NCI-H146 (cell line): ENCODE measurements at places on chromosomes 16 and 17.

DNA sequence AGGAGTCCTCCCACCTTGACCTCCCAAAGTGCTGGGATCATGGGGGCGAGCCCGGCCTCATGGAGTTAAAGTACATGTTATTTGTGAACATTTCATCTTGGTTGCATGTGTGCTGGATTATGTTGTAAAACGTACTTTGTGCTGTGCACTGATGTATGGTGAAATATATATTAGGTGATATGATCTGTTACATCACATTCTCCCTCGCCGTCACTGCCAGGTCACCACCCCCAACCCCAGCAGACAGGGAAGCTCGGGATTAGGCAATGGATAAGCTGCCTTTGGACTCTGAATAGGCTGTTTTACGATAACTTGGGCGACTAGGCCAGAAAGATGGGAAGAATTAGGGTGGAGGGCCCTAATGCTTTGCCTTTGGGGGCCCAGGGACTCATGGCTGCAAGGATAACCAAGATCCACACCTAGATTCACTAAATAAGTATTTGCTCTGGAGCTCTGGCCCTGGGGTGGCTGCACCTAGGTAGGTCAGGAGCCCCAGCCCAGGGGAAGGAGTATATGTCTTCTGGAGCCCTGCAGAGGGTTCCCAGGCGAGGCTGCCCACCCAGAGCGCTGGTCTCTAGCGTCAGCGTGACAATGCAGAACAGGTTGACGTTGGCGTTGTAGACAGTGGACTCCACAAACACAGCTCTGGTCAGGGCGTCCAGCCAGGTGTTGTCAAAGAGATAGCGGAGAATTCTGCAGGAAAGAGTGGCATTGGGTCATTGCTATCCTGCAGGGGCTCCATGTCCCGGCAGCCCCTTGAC, 27.1 kb upstream of the GCSH start:
- no peak for DNase-seq

DNA sequence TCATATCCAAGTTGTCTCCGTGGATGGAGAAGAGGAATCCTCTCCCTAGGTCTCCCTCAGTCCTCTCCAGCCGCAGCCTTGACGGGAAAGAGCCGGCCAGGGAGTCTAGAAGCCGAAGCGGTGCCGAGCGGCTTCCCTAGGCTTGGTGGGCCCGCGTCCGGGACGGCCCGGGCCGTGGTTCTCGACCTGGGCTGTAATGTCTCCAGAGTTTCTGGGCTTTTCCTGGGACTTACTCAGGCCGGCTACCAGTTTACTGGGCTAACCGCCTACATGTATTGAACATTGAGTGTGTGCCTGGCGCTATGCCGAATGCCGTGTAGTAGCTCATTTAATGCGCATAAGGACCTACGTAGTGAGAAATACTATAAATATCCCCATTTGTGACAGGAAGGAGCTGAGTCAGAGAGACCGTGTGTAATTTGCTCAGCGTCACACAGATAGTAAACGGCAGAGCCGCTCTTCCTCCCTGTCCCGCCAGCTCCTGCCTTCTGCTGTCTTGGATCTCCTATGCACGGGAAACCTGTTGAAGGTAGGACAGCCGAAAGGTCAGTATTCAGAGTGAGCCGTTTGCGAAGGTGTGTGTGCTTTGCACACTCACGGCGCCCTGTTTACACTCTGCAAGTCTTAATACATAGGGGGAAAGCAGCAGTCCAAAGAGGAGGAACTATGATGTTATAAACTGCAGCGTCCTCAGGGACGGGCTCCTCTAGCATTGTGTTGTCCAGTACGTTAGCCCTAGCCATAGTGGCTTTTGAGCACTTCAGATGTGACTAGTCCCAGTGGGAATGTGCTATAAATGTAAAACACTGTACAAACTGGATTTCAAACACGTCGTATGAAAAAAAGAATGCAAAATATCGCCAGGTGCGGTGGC, 723 bp upstream of the SPAG5 start:
- DNase-seq = peak; percentile 66

GRCh38 chr17:71681427-71682173, 439.2 kb upstream of the SOX9 start:
- DNase-seq = peak; percentile 73

- DNase-seq = no peak
Measured at GRCh38 chr16:88440111-88440510, 13.0 kb upstream of the ZFPM1 start.

GRCh38 chr17:37557482-37557881, 51.7 kb downstream of the SYNRG start:
- DNase-seq = no peak

GRCh38 chr16:9219813-9220212, 128.4 kb downstream of the HAPSTR1 start:
- DNase-seq = no peak

DNA sequence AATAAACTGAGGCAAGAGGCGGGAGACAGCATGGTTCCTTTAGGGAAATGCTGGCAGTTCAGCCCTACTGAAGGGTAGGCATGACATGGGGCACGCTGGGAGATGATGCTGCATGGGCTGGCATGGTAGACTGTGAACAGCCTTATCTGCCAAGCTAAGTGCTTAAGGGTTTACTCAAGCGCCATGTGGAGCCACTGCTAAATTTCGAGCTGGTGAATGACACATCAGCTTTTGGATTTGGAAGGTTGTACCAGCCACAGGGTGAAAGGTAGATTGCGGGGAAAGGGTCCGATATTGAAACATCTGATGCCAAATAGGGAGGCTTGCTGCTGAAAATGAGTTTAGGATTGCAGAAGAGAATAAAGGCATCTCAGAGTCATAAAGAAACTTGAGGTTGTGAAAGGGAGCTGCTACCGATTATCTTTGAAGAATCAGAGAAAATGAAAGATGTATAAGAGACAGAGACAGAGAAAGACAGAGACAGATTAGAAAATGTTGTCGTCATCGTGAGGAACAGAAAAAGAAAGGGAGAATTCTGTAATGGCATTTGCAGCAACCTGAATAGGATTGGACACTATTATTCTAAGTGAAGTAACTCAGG, 16.3 kb downstream of the PIK3R5 start:
- DNase-seq = no peak

DNA sequence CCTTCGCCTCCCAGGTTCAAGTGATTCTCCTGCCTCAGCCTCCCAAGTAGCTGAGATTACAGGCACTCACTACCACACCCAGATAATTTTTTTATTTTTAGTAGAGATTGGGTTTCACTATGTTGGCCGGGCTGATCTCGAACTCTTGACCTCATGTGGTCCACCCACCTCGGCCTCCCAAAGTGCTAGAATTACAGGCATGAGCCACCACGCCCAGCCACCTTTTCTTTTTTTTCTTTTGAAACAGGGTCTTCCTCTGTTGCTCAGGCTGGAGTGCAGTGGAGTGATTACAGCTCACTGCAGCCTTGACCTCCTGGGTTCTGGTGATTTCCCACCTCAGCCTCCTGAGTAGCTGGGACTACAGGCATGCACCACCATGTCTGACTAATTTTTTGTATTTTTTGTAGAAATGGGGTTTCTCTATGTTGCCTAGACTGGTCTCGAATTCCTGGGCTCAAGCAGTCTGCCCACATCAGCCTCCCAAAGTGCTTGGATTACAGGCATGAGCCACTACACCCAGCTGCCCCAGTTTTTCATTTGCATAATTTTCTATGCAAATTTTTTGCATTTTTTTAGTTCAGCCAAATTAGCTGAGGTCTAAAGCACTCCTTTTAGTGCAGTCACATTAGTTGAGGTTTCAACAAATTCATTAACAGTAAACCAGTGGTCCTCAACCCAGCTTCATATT, 11.3 kb downstream of the WWP2 start:
- DNase-seq = no peak

- peak; percentile 21 for DNase-seq
Measured at GRCh38 chr17:56319531-56319930, 166.3 kb downstream of the ANKFN1 start.

DNA sequence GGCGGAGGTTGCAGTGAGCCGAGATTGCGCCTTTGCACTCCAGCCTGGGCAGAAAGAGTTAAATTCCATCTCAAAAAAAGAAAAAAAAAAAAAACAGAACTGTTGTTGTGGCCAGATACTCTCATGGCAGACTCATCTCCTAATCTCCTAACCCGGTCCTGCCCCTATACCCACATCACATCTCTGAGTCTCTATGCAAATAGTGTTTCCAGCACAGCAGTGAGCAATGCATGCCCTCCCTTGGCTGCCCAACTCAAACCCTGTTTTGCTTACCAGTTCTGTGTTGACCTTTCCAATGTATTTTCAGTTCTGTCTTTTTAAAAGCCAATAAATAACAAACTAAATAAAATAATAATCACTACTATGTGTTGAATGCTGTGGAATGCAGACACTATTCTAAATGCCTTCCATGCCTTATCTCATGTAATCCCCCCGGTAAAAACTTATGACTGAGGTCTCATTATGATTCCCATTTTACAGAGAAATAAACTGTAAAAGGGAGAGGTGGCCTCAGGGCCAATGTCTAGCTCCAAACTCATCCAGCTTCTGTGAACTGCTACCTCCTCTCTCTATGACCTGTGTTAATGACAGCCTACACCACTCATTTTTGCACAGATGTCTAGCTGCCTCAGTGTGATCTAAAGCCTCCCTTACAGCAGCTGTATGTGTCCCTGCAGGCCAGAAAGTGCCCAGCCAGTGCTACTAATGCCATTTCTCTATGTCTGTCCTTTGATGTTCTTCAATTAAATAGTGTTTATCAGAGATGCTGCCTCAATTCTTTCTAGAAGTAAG, 289.8 kb downstream of the HS3ST3B1 start:
- no peak for DNase-seq

- DNase-seq = peak; percentile 64
Measured at GRCh38 chr17:58338841-58339754, 10.5 kb upstream of the TSPOAP1 start.

DNA sequence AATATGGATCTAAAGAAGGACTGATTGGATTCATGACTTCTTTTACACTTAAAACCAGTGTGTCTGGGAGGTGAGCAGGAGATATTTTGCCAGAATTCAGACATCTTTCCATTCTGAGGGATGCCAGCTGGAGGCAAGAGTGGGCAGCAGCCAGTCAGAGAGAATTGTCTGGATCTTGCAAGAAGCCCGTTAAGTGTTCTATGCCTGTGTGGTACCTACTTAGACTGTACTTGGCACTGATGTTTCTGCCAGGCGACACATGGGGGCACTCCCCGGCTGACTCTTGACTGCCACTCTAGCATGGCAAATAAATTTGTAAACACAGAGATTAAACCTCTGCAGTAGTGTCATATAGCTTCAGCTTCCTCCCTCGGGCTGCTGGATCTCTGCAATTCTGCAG, 247.7 kb downstream of the UTP18 start:
- no peak for DNase-seq

DNA sequence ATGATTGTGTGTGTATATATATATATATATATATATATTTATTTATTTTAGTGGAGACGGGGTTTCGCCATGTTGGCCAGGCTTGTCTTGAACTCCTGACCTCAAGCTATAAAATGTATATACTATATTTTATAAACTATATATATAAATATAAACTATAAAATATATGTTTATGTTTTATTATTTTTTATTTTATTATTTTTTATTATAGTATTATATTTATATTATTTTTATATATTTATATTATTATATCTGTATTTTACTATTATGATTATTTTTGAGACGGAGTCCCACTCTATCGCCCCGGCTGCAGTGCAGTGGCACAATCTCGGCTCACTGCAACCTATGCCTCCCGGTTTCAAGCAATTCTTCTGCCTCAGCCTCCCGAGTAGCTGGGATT, 10.5 kb upstream of the PHOSPHO1 start:
- no peak for DNase-seq

- DNase-seq = peak; percentile 36
Measured at GRCh38 chr17:75753514-75754377, 11.2 kb downstream of the GALK1 start.

DNA sequence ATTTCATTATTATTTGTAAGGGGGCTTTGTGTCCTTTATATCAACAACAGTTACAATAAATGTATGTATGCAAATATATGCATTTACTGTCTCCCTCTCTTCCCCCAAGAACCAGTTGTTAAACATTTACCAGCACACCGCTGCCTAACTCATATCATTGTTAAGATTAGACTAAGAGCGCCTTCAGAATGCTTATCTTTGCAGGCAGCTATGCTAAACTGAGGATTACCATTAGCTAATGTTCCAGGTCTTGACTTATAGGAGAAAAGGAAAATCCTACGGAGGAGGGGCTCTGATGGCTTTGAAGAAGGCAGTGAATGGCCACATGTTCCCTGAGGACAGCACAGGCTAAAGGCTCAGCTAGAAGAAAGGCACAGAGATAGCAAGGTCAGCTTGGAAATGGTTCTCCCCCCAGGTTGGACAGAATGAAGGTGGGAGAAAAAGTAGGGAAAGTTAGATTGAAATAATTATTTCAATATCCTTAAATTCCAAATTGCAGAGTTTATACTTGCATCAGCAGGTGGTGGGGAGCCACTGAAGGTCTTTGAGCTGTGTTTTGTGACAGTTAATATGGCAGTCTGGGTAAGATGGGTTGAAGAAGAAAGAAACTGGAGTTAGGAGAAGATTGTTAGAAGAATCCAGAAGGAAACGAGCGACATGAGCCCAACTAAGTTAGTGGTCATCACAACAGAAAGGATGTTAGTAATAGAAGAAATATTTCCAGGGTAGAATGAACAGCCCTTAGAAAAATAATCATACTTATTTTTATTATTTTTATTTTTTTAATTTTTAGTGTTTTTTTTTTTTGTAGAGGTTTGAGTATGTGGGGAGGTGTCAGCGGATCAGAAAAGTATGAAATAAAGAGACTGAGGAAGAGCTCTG, 87.0 kb upstream of the MAF start:
- DNase-seq = no peak

GRCh38 chr16:12485425-12485824, 318.3 kb downstream of the CPPED1 start:
- DNase-seq = no peak

- no peak for DNase-seq
Measured at GRCh38 chr16:79170555-79171246, 429.8 kb downstream of the MAF start.

- DNase-seq = peak; percentile 92
Measured at GRCh38 chr17:36722121-36722902, 120.9 kb downstream of the MRM1 start.

GRCh38 chr17:47888293-47888692, 7.7 kb upstream of the SP2 start:
- DNase-seq = no peak

DNA sequence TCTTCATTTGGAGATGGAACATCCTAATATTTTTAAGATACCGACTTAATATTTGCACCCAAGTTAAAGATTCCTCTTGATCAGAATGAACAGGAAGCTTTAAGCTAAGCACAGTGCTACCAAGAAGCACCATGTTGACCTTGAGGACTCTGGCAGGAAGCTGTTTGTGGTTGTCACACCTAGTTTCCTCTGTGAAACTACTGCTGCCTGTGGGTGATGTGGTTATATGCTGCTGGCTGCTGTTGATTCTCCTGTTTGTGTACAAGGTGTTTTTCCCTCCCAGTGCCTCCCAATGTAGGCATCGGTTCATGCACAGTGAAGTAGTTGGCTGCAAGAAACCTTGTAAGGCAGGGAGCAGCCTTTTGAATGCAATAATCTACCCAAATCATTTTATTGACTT, 23.4 kb downstream of the RBL2 start:
- DNase-seq = no peak
